CD4-positive, CD25-positive, alpha-beta regulatory T cell (primary cell): ENCODE measurements at places on chromosomes 2 and 18. TPM values are rescaled to one million over a fixed set of nuclear protein-coding genes. Genes with fewer than 3 reads are reported as not detected.

The VWA3B gene
- polyA plus RNA-seq: not detected

The DHRS9 gene
- not detected for polyA plus RNA-seq

The XIRP2 gene
- not detected for polyA plus RNA-seq

The IL36B gene
- polyA plus RNA-seq: not detected

DNA sequence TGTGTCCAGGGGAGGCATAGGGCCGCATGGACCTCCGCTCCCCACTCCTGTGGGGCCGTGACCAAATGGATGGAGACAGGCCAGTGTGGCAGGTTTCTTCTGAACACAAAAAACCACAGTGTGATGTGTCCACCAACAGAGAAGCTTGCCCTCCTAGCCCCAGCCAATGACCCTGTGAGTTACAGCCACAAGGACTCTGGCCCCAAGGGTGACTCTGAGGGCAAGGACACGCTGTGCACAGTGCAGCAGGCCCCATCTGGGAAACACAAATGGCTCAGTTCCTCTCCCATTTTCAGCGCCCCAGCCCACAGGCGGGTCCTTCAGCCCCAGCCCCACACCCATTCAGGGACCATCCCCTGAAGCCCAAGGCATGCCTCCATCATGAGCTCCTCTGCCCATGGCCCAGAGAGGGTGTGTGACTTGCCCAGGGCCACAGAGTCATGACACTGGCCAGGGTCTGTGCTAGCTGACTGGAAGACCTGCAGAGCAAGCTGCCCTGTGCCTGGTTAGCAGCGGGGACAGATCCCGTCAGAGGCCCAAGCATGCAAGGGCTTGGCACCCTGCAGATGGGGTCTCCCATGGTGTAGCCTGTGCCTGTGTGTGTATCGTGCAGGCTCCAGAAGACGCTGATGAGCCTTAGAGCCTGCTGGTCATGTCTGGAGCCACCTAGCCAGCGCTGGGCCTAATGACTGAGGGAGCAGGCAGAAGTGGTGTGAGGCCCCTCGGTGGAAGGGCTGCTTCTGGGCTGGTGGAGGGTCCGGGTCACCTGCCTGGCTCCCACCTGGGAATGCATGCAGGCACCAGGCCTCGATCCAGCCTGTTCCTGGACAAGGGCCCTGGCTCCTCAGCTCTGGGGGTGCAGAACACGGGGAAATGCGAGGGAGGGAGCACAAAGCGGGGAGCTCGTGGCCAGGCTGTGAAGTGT lies 47.7 kb downstream of the HS6ST1 start:
- no peak overlapping the region for H3K27ac ChIP-seq
- H3K4me3 ChIP-seq: no peak overlapping the region
- no peaks in the 10 kb centered on the region for H3K4me1 ChIP-seq
- no peaks in the 10 kb centered on the region for H3K36me3 ChIP-seq
- no peak for DNase-seq

The ARHGEF4 gene
- polyA plus RNA-seq: 0.69 TPM

The PDE1A gene
- polyA plus RNA-seq: not detected

DNA sequence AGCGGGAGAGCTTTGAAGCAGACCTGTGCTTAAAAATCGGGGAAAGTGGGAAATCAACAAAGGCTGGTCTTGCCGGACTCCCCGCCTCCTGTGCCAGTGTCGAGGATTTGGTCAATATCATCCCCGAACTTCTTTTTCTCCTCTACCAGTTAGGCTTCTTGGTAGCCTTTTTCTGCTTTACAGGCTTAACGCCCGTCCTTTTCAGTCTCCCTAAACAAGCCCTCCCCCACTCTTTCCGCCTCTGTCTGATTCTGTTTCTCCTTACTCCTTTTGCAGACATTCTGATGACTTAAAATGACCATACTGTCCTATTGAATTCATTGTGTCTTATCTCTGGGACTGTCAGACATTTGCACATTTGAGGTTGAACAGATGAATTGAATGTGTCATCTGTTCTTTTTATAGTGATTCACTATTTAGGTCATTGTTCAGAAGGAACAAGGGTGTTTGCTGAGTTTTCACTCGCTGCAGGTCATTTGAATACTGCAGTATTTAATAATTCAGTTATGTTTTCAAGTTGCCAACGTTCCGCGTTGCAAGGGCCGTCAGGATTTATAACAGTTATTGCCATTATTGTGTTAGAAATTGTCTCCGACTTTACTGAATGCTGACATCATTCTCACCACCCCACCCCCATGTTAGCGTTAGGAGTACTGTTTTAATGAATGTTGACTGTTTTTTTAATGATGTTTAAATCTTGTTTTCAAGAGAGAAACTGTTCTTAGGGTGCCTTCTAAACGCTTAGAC lies 1.1 kb downstream of the ITGAV start:
- H3K27me3 ChIP-seq: no peaks in the 10 kb centered on the region
- peak overlapping the region; percentile 90 for H3K4me3 ChIP-seq
- no peaks in the 10 kb centered on the region for H3K36me3 ChIP-seq
- H3K27ac ChIP-seq: peak overlapping the region; percentile 69

DNA sequence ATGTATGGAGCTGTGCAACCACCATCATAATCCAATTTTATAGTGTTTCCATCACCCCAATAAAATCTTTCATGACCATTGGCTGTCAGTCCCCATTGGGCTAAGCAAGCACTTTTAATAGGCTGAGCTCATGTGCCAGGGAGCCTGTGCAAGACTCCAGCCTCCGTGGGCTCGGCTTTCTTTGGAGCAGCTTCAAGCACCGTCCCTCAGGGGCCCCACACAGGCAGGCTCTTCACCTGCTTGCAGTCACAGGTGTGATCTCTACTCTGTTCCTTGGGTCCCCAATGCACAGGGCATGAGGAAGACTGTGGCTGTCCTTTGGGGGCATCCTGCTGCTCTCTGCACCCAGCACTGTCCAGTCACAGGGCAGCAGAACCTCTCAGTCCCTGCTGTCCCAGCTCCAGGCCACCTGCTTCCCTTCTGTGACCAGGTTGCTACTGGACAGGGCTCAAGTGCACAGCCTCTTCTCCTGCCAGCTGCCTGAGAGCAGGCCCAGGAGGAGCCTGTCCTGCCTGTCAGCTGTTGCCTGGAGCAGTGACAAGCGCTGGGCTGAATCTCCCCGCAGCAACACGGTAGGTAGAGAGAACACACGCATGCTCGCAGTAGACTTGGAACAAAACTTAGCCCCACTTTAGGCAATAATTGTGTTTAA lies 40.7 kb upstream of the TMEM131 start:
- H3K4me1 ChIP-seq: no peaks in the 10 kb centered on the region
- no peak for DNase-seq
- no peak overlapping the region for H3K27ac ChIP-seq

DNA sequence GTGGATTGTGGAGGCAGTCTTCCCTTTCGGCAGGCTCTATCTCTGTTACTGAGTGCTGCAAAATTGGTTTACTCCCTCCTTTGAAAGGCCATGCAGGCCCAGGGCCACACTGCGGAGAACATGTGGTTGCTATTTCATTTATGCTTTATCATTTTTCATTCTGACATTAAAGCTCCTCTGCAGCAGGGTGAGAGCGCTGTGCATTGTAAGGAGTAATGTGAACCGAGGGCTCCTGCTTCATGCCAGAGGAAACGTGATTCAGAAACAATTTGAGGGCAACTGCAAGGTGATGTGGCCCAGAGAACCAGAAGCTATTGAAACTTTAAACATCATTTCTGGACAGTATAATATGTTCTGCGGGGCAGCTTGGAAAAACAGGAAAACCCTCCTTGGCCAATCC lies 341.6 kb upstream of the NT5C1B start:
- no peaks in the 10 kb centered on the region for H3K4me1 ChIP-seq
- H3K36me3 ChIP-seq: no peaks in the 10 kb centered on the region
- DNase-seq: no peak
- no peaks in the 10 kb centered on the region for H3K27me3 ChIP-seq

The VIT gene
- not detected for polyA plus RNA-seq

GRCh38 chr2:188596054-188596453 lies 304.4 kb downstream of the GULP1 start:
- no peaks in the 10 kb centered on the region for H3K4me1 ChIP-seq
- H3K4me3 ChIP-seq: no peak overlapping the region
- H3K36me3 ChIP-seq: no peaks in the 10 kb centered on the region
- no peak overlapping the region for H3K27ac ChIP-seq

The PNKD gene
- 107 TPM for polyA plus RNA-seq

The DSC3 gene
- polyA plus RNA-seq: not detected

DNA sequence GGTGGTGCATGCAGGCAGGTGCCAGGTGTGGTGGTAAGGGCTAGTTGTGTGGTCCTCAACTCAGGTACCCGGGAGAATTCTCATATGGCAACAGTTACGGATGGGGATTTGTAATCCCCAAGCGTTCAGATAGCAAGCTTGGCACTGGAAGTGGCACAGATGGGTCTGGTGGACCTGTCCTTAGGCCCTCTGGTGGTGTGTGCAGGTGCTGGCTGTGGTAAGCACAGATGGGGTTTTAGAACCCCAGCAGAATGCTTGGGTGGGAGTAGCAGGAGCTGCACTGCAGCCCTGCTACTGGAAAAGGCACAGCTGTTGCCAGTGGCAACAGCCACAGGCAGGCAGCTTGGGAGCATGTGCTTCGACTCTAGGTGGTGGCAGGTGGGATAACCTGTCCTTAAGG lies 948.2 kb upstream of the FAM98A start:
- H3K36me3 ChIP-seq: no peaks in the 10 kb centered on the region
- H3K4me1 ChIP-seq: no peaks in the 10 kb centered on the region
- no peak overlapping the region for H3K4me3 ChIP-seq
- no peaks in the 10 kb centered on the region for H3K27me3 ChIP-seq

GRCh38 chr18:9153256-9153655 lies 16.7 kb downstream of the ANKRD12 start:
- peaks cover 5% of the 10 kb centered on the region for H3K36me3 ChIP-seq
- peaks cover 71% of the 10 kb centered on the region for H3K4me1 ChIP-seq
- peak overlapping the region; percentile 14 for H3K4me3 ChIP-seq
- no peaks in the 10 kb centered on the region for H3K27me3 ChIP-seq
- no peak overlapping the region for H3K27ac ChIP-seq
- DNase-seq: no peak

DNA sequence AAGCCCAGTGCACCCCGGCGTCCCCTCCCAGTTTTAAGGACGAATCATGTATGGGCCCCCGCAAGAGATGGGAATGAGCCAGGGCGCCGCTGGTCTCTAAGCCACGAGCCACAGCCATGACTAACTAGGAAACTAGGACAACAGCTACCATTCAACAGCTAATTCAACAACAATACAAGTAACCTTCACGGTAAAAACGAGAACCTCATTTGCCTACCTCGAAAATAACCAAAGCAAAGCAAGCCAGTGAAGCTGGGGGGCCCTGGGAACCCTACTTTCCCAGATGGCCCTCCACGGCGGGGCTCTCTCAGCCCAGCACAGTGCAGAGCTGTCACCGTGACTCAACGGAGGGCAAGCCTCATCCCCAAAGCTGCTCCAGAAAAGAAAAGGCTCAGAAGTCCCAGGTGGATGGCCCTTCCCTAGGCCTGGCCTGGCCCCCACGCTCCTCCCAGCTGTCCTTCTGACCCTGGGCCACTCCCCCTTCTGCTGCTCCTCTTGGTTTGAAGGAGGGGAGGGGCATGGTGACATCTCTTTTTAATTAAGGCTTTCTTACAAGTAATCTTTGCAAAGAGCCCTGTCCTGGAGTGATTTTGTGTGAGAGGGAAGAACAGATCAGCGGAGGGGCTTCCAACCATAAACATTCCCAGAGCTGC lies 126.3 kb downstream of the HDAC4 start:
- H3K4me1 ChIP-seq: peaks cover 28% of the 10 kb centered on the region
- no peaks in the 10 kb centered on the region for H3K27me3 ChIP-seq
- no peak for DNase-seq
- H3K36me3 ChIP-seq: peaks cover 3% of the 10 kb centered on the region
- H3K4me3 ChIP-seq: peak overlapping the region; percentile 69

The AMER3 gene
- polyA plus RNA-seq: not detected

- DNase-seq: no peak
- H3K4me1 ChIP-seq: peaks cover 16% of the 10 kb centered on the region
- H3K36me3 ChIP-seq: no peaks in the 10 kb centered on the region
- H3K27me3 ChIP-seq: peaks cover 19% of the 10 kb centered on the region
These were observed 3.3 kb upstream of the MTLN start for GRCh38 chr2:110215566-110216158.

- DNase-seq: no peak
- H3K27me3 ChIP-seq: no peaks in the 10 kb centered on the region
- no peak overlapping the region for H3K4me3 ChIP-seq
- no peaks in the 10 kb centered on the region for H3K4me1 ChIP-seq
- no peak overlapping the region for H3K27ac ChIP-seq
- H3K36me3 ChIP-seq: no peaks in the 10 kb centered on the region
These were observed 179.7 kb downstream of the MREG start for GRCh38 chr2:215833531-215834162.

GRCh38 chr2:4973973-4974372 lies 718.2 kb upstream of the SOX11 start:
- H3K27ac ChIP-seq: no peak overlapping the region
- H3K27me3 ChIP-seq: no peaks in the 10 kb centered on the region
- H3K4me3 ChIP-seq: no peak overlapping the region
- no peaks in the 10 kb centered on the region for H3K4me1 ChIP-seq

- peaks cover 2% of the 10 kb centered on the region for H3K27me3 ChIP-seq
- H3K4me1 ChIP-seq: no peaks in the 10 kb centered on the region
- DNase-seq: no peak
These were observed 198.2 kb downstream of the RNF144A start for GRCh38 chr2:7115364-7115763.

DNA sequence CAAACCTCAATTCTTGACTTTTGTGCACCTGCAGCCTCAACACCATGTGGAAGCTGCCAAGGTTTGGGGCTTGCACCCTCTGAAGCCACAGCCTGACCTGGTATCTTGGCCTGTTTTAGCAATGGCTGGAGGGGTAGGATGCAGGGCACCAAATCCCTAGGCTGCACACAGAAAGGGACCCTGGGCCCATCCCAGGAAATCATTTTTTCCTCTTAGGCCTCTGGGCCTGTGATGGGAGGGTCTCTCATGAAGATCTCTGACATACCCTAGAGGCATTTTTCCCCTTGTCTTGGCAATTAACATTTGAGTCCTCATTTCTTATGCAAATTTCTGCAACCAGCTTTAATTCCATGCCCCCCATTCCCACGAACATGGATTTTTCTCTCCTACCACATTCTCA lies 10.2 kb downstream of the IL18R1 start:
- peaks cover 33% of the 10 kb centered on the region for H3K4me1 ChIP-seq
- H3K36me3 ChIP-seq: peaks cover 24% of the 10 kb centered on the region
- no peak for DNase-seq
- H3K27ac ChIP-seq: peak overlapping the region; percentile 68

The RFX8 gene
- not detected for polyA plus RNA-seq

The C1GALT1C1L gene
- not detected for polyA plus RNA-seq

DNA sequence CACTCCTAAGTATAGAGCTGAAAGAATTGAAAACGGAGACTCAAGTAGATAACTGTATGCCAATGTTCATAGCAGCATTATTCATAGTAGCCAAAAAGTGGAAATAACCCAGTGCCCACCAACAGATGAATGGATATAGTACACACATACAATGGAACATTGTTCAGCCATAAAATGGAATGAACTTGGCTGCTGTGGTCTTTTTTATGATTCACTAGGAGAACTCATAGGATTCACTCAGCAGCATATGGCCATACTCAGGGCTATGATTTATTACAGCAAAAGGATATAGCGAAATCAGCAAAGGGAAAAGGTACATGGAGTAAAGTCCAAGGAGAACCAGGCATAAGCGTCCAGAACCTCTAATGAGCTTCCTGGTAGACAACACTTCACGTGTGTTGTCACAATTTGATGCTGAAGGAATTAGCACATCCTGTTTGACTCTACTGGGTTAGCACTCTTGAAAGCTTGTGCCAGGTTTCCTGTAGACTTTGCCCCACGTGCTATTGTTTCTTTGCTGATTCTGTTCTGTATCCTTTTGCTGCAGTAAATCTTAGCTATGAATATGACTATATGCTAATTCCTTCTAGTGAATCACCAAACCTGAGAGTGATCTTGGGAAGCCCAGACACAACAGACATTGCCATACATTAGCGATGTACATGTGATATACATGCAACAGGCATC lies 15.7 kb downstream of the SPC25 start:
- no peaks in the 10 kb centered on the region for H3K36me3 ChIP-seq
- no peak overlapping the region for H3K4me3 ChIP-seq
- DNase-seq: no peak
- no peaks in the 10 kb centered on the region for H3K27me3 ChIP-seq
